ENCODE measurements at places on chromosomes 4 and X.

DNA sequence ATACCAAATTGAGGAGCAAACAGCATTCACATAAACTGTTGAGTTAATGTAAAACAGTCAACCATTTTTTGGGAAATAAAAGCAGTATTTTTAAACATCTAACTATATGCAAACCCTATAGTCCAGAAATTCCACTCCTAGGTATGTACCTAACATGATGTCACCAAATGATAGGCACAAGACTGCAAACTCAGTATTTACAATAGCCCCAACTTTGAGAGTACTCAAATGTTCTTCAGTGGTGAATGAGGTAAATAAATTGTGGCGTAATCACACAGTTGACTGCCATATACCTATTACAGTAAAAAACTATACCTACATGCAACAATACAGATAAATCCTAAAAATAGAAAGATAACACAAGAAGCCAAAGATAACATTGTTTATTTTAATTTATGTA is 1243.8 kb upstream of the ADGRL3 start:
- no peak for DNase-seq

- DNase-seq, result no peak
Observed at GRCh38 chr4:87388901-87389300, 2.1 kb downstream of the HSD17B11 start.

DNA sequence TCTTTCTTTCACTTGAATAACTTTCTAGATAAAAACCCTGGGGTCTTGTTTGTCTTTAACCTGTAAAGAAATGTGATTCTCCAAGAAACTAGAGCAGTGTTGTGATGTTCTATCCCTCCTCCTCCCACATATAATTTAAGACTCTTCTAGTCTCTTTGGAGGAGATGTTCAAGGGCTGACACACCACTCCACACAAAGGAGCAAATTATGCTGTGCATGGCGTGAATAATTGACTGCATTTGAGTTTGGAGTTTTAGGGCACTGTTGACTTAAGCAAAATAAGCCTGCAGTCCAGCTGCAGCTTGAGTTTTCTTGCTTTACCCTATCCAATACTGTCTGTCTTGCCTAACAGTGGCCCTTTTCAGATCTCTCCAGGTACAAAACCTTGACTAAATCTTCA is 119.7 kb downstream of the CHRDL1 start:
- DNase-seq, result no peak

DNA sequence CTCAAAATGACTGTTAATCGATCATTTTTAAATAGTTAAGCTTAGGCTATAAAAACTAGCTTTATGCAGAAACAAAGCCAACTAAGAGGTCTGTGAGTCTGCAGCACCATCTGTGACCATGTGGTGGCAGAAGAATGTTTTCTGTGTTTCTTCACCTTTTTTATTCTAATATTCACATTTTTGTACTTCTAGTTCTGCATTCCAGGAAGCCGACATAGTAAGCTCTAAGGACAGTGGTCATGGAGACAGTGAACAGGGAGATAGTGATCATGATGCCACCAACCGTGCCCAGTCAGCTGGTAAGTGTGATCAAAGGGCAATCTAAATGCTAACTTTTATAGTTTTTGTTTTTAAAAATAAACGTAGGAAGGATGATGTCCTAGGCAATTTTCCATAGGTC is 5.6 kb downstream of the PCDH10 start:
- DNase-seq, result peak; percentile 39

DNA sequence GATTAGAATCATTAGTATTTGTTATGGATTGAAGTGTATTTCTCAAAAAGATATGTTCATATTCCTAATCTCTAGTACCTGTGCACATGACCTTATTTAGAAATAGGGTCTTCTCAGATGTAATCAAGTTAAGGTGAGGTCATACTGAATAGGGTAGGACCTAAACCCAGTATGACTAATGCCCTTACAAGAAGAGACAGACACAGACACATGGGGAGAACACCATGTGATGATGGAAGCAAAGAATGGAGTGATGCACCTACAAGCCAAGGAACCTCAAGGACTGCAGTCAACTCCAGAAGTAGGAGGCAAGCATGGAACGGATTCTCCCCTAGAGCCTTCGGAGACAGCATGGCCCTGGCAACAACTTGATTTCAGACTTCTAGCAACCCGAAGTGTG is 31.4 kb downstream of the OTUD4 start:
- DNase-seq, result no peak

DNA sequence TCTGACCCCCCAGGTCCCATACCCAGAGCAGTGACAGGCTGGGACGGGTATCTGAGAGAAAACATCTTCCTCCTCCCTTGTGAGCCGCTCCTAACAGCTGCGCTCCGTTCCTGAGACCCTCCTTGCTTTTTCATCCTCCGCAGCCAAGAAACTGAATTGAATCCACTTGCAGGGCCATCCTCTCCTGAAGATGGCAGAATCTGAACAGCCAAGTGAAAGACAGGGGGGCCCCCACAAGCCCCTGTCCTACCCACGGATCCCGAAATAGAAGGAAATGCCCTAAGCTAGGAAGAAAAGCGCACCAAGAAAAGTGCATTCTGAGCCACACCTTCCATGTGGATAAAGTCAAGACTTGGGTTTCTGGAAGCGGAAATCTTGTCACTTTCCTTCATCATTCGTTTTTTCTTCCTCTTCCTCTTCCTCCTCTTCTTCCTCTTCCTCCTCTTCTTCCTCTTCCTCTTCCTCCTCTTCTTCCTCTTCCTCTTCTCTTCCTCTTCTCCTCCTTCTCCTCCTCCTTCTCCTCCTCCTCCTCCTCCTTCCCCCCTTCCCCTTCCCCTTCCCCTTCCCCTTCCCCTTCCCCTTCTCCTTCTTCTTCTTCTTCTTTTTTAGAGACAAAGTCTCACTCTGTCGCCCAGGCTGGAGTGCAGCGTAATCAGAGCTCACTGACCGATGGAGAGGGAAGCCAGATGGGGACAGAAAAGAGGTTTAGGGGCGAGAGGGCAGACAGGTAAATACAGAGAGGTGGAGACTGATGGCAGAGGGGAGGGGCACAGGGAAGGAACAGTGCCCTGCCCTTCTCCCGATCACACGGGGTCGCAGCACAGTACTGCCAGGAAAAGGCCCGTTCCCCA is 86.0 kb upstream of the WWC2 start:
- DNase-seq, result no peak

DNA sequence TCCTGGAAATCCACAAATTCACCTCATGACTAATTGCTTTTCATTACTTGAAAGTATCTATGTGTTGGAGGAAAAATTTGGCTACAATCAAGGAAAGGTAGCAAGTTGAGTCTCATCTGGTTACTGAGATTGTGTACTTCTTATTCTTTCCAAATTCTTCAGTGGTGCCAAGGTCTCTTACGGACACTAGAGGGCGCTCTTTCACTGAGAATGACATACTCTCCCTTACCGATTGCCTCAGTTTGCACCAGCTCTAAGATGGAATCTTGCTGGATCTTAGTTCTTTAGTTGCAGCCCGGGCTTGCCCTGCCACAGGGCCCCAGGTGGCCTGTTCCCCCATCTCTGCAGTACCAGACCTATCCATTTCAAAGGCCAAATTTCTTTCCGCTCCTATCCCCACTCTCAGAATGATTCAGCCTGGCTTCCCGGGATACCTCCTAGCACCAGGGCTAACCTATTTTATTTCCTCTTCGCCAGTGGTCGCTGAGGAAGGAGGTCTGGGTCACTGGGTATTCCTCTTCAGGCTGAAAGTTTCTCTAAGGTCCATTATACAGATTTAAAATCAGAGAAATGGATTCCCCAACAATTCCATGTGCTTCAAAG is 24.6 kb upstream of the GPR50 start:
- DNase-seq, result peak; percentile 68

GRCh38 chr4:124417371-124417770 is 295.2 kb downstream of the ANKRD50 start:
- DNase-seq, result no peak

All from muscle of leg (tissue), 16 donors.